ENCODE measurements at places on chromosomes 13 and 19.

- no peak for DNase-seq
Observed at GRCh38 chr19:29540114-29540513, 14.3 kb downstream of the VSTM2B start.

DNA sequence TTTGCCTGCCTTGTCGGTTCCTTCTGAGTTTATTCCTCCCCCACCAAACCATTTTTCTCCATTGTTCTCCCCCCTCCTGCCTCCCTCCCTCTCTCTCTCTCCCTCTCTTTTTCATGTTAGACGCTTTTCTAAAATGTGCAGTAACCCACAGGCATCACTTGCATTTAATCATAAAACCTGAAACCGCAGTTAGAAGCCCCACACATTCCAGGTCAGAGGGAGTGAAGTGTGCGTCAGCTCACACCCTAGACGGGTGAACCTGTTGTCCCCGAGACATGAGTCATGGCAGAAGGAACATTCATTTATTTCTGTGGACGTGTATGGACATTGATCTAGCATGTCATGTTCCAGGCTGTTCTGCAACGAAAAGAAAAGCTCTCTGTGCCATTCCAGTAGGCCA is 19.9 kb downstream of the ONECUT3 start:
- no peak for DNase-seq

DNA sequence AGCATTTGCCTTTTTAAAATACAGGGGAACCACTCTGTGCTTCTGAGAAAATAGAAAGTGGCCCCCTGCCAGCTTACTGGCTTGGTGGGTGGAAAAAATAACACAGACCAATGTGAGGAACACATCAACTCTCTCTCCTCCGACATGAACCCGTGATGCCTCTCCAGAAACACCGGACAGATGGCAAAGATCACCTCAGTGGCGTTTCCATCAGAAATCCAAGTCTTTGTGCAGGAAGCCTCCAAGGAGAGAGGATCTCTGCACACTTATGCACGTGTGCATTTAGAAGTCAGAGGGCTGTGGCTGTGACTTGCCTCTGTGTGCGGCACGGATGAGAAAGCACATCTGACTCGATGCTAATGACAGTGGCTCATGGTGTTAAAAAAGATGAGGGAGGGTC is 112.3 kb upstream of the KLF12 start:
- no peak for DNase-seq

DNA sequence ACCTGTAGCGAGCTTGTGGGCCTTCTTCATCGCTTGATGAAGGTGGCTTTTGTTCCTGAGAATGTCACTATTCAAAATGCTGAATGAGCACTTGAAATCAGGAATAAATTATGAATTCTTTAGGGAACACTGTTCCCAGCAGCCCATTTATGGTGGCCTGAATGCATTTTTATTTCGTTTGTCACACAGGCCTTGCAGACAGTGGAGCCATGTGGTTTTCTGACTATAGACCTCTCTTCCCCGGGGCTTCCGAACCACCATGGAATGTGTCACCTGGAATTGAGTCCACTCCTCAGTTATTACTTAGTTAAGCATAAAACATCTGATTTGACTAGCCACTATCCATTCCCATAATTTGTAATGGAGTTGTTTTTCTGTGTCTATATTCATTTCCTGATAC is 396.9 kb downstream of the IRS2 start:
- no peak for DNase-seq

DNA sequence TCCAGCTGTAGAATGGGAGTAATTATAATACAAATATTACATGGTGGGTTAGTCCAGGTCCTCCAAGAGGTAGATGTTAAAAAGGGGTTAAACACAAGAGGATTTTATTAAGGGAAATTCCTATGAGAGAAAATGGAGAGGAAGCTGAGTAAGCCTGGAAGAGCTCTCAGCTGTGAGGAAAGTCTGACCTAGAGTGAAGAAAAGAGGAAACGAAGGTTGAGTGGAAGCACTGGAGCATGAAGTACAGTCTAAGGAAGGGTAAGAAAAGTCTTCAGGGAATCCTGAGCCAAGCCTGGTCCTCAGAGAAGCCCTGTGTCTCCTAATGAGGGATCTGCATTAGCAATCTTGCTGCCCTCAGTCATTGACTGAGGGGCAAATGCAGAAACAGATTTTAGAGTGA is 506.2 kb downstream of the GPC5 start:
- DNase-seq = peak; percentile 10

DNA sequence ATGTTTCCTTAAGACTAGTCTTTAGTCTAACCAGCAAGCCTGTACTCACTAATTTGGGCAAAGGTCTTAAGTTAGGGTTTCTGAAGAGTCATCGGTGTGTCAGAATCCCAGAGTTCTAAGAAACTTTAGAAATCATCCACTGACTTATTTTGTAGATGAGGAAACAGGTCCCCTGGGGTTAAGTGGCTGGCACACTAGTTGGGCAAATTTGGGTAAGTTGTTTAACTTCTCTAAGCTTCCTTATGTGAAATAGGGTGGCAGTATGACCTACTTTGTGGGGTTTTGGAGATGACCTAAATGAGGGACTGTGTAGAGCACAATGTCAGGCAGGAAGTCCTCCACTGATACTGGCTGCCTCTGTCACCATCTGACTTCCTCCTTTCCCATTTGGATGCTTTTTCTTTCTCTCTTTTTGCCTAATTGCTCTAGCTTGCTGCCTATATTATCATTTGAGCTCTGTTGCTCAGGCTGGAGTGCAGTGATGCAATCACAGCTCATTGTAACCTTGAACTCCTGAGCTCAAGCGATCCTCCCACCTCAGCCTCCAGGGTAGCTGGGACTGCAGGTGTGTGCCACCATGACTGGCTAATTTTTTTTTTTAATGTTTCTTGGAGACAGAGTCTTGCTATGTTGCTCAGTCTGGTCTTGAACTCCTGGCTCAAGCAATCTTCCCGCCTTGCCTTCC is 2.3 kb downstream of the ADGRE3 start:
- no peak for DNase-seq

- DNase-seq = no peak
Observed at GRCh38 chr13:23915308-23915707, 18.0 kb upstream of the C1QTNF9B start.

- peak; percentile 23 for DNase-seq
Observed at GRCh38 chr13:110233181-110233950, 73.6 kb downstream of the COL4A1 start.

DNA sequence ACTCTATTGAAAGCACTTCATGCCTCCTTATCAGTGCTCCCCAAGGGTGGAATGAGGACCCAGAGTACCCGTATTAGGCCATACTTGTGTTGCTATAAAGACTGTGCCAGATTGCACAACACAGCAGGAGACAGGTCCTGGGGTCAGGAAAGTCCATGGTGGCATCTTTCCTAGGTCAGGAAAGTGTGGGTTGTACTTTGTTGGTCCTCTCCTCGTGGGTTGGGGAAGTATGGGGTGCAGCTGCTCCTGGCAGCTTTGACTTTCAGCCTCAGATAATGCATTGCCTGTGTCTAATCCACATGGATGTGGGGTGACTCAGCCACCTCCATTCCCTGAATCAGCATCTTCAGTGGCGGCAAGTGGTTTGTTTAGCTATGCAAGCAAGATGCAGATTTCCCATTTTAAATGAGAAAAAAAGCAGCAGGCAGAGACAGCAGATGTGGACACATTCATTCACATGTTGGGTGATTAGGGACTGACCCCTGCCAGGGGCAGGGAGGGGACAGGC is 8.4 kb upstream of the CYP2B6 start:
- peak; percentile 4 for DNase-seq

GRCh38 chr13:105672881-105673280 is 862.6 kb downstream of the EFNB2 start:
- no peak for DNase-seq

- DNase-seq = no peak
Observed at GRCh38 chr19:11578258-11579142, 1.1 kb upstream of the ACP5 start.

DNA sequence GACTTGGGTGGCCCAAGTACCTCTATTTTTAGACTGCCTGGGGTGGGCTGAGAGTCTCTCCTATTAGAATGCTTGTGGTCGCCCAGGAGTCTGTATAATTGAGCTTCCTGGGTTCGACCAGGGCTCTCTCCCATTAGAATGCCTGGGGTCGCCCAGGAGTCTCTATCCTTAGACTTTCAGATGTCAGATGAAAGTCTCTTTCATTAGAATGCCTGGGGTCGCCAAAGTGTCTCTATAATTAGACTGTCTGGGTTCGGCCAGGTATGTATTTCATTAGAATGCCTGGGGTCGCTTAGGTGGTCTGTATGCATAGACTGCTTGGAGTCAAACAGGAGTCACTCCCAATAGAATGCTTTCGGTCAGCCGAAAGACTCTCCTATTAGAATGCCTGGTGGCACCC is 1471.7 kb downstream of the UQCRFS1 start:
- no peak for DNase-seq

- no peak for DNase-seq
Observed at GRCh38 chr19:35644987-35645679, 3.0 kb upstream of the COX6B1 start.

DNA sequence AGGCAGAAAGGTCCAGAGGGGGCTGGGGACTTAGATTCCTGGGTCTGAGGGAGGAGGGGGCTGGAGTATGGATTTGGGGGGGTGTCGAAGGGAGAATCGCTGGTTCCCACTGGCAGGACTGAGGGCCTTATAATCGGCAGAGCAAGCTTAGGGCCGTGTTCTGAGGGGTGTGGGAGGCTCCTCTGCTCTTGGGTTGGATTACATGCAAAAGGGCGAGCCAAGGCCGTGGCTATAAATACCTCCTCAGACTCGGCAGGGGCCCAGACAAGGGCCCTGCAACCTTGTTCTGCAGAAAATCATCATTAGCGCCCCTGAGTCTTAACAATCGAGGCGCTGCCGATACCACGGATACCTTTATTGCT is 707 bp upstream of the MAMSTR start:
- no peak for DNase-seq

- no peak for DNase-seq
Observed at GRCh38 chr19:11069561-11069960, 19.7 kb upstream of the LDLR start.

DNA sequence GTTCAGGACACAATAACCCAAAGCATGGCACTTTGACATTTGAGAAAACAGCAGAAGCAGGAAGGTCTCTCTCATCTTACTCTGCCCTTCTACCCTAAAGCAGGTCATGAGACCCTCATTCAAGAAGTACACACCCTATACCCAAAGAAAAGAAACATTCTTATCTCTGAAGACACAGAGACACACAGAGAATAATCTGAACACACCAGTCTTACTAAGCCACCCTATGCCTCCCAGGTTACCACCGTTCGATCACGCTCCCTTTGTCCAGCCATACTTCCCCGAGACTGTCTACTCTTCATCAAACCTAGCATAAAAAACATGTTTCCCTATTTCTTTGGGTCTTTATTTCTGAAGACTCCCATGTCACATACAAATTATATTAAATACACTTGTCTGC is 66.5 kb upstream of the ANKRD10 start:
- DNase-seq = no peak

DNA sequence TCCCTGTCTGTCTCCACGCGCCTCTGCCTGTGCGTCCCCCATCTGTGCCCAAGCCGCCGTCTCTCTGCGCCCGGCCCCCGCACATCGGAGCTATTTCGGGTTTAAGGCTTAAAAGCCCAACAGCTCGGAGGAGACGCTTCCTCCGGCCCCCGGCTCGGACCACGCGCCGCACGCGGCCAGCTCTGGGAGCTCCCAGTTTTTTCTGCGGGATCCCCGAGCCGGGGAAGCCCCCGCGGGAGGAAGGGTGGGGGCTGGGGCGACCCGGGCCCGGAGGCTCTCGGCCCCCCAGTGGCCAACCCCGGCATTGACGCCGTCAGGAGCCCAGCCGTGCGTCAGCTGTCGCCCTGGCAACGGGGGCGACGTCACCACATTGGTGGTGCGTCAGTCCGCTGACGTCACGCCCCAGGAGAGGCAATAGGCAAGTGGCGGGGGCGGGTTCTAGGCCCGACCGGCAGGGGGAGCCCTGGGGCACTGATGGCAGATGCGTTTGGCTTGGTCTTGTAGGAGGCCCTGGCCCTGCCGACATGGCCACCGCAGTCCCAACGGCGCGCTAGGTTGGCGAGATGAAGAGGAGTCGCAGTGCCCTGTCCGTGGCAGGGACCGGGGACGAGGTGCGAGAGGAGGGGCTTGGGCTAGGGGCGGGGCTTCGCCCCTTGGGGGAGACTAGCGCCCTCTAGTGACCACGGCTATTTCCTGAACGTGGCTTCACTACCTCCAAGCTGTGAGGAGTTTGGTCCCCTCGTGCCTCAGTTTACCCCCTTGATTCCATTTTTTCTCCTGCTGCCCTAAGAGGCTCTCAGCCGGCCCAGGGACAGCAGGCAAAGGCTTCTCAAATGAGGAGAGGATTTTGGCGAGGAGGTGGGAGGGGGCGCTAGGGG is 3.7 kb upstream of the PDE4A start:
- no peak for DNase-seq

GRCh38 chr13:27954406-27954851 is 14.7 kb downstream of the CDX2 start:
- DNase-seq = no peak

GRCh38 chr13:34031610-34032009 is 213.7 kb downstream of the RFC3 start:
- no peak for DNase-seq

DNA sequence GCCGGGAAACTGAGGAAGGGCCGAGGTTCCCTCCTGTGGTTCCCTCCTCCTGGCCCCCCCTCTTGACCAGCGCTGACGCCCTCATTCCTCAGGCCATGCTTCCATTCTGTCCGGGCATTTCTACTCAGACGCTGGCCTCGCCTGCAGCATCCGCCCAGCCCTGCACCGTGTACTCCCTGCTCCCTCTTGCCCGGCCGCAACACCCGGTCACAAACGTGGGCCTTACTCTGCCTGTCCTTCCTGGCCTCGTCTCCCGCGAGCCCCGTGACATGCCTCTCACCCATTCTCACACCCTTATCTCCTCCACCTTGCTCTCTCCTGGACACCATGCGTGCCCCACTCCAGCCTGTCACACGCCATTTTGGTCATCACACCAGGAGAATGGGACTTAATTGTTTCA is 11.3 kb downstream of the HDGFL2 start:
- DNase-seq = no peak

GRCh38 chr19:51771376-51772130 is 10.6 kb downstream of the FPR2 start:
- no peak for DNase-seq

DNA sequence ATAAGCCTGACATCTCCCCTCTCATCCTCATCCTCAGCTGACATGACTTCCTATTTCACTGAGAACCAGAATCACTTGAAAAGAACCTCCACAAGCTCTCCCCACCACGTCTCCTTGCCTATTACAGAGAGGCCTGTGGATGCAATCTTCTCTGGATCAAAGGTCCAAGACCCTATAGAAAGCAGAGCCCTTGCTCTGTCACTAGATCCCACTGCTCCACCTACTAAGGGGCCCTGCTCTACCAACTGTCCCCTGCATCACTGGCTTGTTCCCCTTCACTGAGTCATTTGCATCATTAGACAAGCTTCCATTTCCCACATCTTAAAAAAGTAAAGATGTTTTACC is 40.8 kb downstream of the RCBTB2 start:
- DNase-seq = no peak

GRCh38 chr19:50025794-50026549 is at the start of gene ZNF473:
TSS of gene ZNF473 (plus strand) at chr19:50026005. CDS start at chr19:50031083, 5,078 bp downstream.
- peak; percentile 71 for DNase-seq

GRCh38 chr19:53812335-53812734 is 11.8 kb downstream of the NLRP12 start:
- DNase-seq = no peak

- DNase-seq = no peak
Observed at GRCh38 chr19:5971714-5972354, 6.1 kb downstream of the RANBP3 start.

- no peak for DNase-seq
Observed at GRCh38 chr13:100014621-100015020, 33.0 kb downstream of the ZIC2 start.
